ENCODE measurements at places on chromosomes 5 and 9.

DNA sequence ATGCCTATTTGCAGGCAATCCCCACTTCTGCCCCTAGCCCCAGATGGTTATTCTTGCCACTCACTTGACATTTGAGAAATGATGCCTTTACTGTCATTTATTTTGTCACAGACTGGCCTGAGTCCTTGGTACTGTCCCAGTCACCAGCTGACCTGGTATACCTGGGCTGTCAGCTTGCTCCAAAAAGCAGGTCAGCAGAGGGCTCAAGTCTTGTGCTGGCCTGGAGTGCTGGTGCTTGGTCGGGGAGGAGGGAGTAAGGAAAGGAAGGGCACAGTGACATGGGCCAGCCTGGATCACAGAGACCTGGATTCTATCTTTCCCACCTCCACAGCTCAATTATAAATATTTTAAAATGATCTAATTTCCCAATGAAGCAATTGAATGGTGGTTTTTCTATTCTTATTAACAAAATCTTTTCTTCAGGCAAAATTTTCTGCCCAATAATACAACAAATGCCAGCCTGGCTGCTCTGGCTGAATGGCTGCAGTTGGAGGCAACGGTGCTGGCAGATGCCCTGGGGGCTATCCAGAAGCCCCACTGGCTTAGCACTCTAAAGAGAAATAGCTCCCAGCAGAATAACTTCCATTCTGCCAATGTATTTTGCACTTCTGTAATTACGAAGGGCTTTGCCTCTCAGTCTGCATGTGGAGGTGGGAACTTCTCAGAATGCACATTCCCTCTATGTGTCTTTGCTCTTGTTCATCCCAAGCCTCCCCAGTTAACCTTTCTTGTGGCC lies 160.6 kb downstream of the GADD45G start:
- no peak for DNase-seq

DNA sequence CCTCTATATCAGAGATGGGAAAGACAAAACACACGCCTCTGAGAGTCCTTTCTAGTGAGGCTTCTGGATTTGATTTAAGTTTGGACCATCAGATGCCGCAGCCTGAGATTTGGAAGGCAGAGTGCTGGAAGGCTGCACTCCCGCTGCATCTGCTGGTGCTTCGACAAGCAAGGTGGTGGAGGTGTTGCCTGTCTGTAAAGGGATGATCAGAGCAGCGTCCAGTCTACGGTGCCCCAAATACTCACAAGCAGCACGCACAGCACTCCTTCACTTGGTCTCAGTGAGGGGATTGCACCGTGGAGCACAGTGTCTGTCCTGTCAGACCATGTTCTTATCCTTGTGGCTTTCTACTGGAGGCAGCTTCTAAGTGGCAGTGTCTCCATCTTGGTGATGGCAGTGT lies 221.4 kb downstream of the GADD45G start:
- no peak for DNase-seq

DNA sequence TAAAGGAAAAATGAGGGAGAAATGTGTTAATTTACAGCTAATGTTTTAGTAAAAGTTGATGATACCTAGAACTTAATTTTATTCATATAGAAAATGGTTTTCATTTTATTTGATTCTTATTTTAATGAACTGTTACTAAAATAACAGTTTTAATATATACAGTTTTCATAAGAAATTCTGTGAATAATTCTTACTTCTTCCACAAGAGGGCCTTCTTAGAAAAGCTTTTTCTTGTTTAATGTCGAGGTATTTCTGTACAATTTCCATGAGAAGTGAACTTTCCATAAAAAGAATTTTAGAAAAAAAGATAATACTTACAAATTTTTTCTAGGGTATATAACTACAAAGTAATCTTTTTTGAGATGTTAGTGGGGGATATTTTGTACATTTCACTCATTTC lies 73.9 kb downstream of the KLF9 start:
- DNase-seq, result no peak

DNA sequence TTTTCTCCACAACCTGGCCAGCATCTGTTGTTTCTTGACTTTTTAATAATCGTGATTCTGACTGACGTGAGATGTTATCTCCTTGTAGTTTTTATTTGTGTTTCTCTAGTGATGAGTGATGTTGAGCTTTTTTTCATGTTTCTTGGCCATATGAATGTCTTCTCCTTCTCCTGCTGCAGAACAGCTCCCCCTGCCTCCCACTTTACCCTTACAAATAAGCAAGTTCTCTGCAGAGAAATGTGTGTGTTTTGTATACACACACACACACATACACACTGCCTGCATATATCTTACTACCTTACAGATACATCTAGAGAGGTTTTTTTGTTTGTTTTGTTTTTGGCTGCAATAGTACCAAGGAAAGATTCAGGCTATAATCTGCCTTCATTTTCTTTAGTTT lies 88.7 kb upstream of the PHF24 start:
- no peak for DNase-seq

- DNase-seq, result no peak
Observed at GRCh38 chr5:142353071-142353472, 28.3 kb upstream of the SPRY4 start.

GRCh38 chr5:12022444-12022843 lies 118.2 kb upstream of the CTNND2 start:
- DNase-seq, result no peak

DNA sequence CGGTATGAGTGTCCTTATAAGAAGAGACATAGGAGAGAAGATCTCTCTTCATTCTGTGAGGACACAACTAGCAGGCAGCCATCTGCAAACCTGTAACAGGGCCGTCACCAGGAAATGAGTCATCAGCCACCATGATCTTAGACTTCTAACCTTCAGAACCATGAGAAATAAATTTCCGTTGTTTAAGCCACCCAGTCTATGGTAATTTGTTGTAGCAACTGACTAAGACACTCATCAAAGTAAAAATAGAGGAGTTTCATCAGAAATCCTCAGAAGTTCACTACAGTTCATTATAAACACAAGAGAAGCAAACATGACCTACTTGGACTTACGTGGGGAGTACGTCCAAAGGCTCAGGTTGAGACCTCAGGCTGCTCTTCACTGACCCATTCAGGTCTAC lies 357.7 kb downstream of the SEMA5A start:
- DNase-seq, result no peak

DNA sequence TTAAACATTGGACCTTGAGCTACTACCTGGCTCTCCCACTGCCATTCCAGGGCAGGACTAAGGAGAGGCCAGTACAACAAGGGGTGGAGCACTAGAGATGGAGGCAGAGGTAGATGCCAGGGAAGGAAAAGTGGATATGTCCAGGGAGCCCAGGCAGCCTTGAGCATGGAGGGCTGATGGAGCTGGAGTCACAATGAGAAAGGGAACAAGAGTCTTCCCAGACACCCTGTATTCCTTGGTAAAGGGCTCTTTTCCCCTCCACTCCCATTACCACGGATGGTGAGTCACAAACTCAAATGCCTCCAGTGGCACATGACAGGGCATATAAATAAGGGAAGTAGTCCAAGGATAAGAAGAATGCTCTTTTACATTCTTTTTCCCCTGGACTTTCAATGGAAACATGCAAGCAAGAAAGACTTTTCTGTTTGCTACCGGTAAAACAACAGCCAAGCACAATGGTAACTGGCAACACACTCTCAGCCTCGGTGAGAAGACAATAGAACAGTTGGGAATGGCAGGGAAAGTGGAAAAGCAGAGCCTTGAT lies 16.7 kb downstream of the ERAP1 start:
- DNase-seq, result no peak

DNA sequence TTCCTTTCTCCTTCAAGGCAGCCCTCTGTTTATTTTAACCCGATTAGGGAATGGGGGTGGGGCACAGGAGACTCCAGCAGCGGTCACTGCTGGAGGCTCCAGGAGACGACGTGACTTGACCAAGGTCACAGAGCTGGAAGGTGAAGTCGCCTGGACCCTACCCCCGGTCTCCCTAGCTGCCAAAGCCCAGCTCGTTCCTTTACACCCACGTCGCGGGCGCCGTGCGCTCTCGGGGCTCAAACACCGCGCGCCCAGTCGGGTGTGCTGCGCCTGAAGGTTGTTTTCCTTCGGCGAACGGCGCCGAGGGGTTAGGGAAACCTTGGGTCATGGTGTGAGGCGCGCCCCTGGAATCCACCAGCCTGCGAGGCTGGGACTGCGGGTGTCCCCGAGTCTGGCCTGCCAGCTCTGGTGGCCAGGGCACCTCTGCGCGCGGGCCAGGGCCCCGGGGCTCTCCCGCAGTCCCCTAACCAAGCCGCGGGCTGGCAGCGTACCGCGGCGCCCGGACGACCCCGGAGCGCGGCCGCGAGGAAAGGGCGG lies 747 bp upstream of the UNC5A start:
- no peak for DNase-seq

GRCh38 chr9:83423815-83424707 lies 114.1 kb downstream of the FRMD3 start:
- no peak for DNase-seq

GRCh38 chr9:120692901-120693699 lies 21.2 kb downstream of the MEGF9 start:
- DNase-seq, result no peak

- no peak for DNase-seq
Observed at GRCh38 chr5:15850939-15851341, 328.7 kb downstream of the MARCHF11 start.

DNA sequence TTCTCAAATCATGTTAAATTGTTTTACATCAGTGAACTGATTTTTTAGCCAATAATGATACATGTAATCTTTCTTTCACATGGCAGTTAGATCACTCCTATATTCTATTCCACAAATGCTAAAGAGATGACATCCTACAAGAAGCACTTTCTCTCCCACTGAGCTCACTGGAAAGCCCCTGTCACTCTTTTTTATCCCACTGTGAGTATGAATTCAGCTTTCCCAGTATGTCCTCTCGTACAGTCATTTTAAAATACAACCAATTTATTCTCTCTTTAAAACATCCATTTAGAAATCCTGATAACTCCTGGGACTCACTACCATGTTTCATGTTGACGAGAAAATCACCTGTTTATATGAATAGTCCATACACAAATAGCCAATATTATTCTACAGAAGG lies 599.9 kb downstream of the SEMA5A start:
- no peak for DNase-seq

- DNase-seq, result no peak
Observed at GRCh38 chr5:146005264-146005663, 68.9 kb downstream of the SH3RF2 start.

GRCh38 chr9:76652894-76653293 lies 111.3 kb upstream of the PCA3 start:
- DNase-seq, result no peak

GRCh38 chr5:37739817-37740261 lies 100.0 kb downstream of the GDNF start:
- no peak for DNase-seq

- DNase-seq, result no peak
Observed at GRCh38 chr9:95189251-95190098, 128.0 kb downstream of the FANCC start.

DNA sequence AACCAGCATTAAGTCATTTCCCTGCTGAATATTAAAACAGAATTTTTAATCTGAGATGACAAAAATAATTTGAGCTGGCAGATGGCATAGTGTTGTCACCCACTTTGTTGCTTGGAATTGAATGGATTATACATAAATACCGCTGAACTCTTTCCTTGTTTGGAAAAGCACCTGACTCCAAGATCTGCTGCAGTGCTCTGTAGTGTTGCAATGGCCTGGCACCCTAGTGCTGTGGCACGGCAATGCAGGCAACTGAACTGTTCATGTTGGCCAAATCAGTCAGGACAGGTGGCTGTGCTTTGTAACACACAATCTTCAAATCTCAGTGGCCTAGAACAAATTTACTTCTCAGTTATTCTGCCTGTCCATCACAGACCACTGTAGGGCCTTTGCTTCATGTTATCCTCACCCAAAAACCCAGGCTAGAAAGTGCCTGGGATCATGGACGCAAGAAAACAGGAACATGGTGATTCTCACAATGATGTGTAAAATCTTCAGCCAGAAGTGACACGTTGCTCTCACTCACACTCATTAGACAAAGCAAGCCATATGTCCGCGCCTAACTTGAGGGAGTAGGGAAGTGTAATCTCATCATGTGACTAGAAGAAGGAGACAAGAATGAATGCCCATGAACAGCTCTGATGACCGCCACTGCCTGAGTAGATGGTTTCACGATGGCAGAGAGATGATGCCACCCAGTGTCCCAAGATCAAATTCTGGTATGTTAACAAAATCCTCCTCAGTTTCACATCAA lies 191.9 kb upstream of the PUM3 start:
- DNase-seq, result no peak

DNA sequence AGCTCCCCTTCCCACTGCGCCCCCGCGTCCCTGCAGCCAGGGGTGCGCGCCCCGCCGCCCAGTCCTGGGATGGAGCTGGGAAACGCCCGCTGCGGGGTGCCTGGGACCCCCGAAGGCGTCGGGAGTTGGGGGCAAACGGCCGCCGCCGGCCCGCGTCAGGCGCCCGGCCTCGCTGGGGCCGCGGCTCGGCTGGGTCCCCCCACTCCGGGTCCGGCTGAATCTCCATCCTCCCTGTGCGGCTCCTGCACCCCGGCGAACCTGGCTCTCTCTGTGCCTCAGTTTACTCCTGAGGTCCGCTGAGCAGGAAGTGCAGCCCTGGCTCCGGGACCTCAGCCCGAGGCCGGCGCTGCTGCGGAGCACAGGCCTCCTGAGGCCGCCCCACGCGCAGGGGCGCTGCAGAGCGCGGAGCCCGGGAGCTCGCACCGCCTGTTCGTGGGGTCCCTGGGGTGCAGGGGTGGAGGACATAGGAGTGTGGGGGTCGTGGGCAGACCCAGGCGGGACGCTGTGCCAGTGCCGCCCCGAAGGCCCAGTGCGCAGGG lies 13.9 kb upstream of the TMEM250 start:
- DNase-seq, result no peak

DNA sequence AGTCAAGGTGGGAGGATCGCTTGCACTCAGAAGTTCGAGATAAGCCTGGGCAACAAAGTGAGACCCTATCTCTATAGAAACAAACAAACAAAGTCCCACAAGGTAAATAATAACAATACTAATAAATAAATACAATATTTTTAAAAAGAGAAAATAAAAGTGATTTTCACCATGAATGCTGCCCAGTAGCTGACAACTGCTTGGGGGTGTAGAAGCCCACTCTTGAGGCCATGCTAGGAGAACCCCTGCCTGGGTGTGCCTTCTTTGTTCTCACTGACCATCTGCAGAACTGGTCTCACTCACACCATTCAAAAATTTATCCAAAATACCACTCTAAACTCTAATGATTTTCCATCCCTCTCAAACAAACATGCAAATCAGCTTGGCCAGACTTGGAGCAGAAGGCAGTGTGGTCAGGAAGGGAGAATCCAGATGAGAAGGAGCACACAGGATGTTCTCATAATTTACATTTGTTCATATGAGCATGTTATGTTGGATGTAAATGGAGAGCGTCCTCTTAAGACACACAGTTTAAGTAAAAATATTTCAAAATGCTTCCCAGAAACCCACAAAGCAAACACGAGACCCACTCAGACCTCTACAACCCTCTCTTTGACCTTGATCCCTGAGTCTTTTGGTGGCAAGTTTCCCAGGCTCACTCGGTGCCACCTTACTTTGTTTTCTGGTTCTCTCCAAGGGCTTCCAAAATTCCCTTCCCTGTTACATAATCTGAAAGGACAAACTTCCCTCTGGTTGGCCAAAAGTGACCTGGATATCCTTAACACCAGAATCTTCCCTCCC lies 7.9 kb upstream of the RAI14 start:
- no peak for DNase-seq

- no peak for DNase-seq
Observed at GRCh38 chr9:88605512-88606362, 70.8 kb downstream of the NXNL2 start.

GRCh38 chr9:124611106-124611505 lies 103.9 kb upstream of the NR5A1 start:
- no peak for DNase-seq

All from effector memory CD4-positive, alpha-beta T cell (primary cell).